T-cell (primary cell): ENCODE measurements at places on chromosomes 13 and 19.

GRCh38 chr19:17754634-17755442 is 3.6 kb downstream of the FCHO1 start:
- DNase-seq = no peak

DNA sequence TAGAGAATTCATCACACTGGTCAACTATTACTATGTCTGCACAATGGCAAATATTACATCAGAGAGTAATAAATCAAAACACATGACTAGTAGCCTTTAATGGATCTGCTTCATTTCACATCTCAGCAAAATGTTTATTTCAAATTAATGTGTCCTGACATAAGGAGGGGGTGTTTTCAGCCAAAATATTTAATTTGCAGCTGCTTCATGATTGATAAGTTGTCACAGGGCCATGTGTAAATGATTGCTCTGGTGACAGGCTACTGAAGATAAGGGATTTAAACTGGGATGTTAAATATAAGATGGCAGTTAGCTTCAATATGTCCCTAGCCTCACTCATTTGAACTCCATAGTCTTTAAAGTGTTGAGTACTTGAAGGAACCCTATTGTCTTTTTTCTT is 303.3 kb downstream of the OXGR1 start:
- DNase-seq = no peak

- DNase-seq = no peak
Observed at GRCh38 chr19:17370026-17370587, 7.0 kb downstream of the PLVAP start.

- DNase-seq = no peak
Observed at GRCh38 chr13:44426461-44426860, 52.8 kb downstream of the SERP2 start.

DNA sequence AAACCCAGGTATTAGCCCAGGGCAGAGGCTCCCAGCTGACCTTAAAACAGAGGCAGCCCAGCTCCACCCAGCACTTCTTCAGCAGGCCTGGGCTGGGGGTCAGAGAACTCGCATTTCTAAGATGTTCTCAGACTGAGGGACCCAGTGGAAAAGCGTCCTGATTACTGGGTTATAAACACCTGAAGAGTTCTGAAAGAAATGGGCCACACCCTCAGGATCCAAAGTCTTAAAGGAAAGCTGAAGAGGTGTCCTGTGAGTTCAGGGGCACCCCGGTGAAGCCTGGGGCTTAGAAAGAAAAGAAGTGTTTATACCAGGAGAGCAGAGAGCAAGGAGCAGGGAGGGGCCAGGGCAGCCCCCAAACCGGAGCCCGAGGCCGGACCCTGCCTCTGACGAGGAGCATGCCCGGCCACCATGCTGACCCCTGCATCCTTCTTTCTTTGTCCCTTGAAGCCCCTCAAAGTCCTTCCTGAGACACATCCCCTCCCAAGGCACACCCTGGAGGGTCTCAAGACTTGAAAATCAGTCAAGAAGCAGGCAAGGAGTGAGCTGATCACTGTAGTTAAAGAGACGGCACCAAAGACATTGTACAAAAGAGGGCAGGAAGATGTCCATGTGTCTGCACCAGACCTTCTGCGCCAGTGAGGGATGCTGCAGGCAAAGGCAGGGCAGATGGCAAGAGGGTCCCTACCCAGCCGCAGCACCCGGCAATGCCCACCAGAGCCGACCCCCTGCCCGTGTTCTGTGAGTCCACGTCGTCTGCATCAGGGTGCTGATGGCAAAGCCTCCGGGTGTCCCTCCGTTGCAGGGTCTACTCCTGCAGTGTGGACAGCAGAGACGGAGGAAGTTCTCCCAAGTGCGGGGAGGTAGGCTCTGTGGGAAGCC is 10.6 kb upstream of the RAB20 start:
- no peak for DNase-seq

DNA sequence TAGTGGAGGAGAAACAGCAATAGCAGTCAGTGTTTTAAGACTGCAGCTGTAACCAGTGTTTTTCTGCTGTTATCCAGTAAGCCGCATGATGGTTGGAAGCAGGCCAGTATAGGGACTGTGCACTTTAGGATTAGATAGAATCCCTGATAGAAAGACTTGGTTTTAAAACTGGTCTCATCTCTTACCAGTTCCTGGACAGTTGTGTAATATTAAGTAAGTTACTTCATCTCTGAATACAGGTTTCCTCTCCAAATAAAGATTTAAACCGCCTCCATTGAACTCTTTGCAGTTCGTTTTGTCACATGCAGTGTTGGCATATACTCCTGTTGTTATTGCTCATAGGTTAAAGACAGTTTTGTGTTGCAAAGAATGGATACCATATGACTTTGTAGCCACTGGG is 25.6 kb downstream of the URI1 start:
- DNase-seq = no peak

- no peak for DNase-seq
Observed at GRCh38 chr13:68099631-68100030, 869.5 kb upstream of the PCDH9 start.

DNA sequence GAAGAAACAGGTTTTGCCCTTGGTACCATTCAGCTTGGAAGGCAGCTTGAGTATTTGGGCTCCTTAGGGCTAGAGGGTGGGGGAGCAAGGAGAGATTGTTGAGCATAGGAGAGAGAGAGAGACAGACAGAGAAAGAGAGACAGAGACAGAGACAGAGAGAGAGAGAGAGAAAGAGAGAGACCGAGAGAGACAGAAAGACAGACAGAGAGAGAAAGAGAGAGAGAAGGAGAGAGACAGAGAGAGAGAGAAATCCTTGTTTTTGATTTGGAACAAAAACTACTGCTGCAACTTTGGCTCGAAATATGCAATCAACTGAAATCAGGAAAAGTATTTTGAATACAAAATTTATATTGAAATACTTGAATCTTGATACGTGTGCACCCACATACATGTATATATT is 85.8 kb upstream of the ZNF536 start:
- no peak for DNase-seq

DNA sequence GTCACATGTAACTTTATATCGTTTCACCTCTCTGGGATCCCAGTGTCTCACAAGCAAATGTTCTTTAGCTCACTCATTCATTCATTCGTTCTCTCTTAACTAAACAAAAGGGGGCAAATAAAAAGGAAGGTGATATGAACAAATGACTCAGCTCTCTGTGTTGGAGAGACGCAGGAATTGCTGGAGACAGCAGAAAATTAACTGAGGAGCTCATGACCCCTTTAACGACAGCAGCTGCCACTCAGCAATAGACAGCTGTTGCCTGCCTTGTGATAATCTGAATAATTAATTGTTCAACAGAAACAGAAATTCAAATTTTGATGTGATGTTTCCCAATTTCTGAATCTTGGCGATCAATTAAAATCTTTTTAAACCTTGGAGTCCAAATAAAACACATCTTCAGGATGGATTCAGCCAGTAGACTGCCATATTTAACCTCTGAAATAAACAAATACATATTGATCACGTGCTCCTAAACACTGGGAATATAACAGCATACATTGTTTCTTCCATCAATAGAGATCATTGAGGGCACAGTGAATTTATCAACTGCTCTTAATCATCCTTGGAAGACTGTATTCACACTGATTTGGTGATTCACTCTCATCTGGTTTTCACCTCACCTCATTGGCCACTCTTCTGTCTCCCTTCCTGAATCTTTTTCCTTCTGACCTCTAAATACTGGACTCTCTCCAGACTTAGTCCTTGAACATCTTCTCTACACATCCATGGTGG is 63.3 kb downstream of the MBNL2 start:
- no peak for DNase-seq

- no peak for DNase-seq
Observed at GRCh38 chr13:92483894-92484293, 742.7 kb upstream of the GPC6 start.

DNA sequence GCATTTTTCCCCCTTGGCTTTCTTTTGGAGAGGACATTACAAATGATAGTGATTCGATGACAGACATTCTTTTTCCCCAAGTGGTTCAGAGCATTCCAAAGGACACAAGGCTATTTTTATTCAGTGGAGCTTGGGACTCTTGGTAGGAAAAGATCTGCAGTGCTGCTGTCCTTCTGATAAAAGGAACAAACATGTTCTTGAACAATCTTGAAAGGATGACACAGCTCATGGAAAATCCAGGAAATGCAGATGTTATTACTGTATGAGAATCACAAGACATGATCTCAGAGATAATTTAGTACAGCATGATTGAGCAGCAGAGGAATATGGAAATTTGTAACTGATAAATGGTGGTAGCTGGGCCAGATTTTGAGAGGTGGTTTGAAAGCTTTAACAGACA is 96.2 kb upstream of the RFC3 start:
- no peak for DNase-seq
